Muscle of back (tissue), 13 donors: ENCODE measurements at places on chromosomes 5 and 9.

- no peak for DNase-seq
These were observed 781 bp downstream of the ST6GALNAC4 start for GRCh38 chr9:127915801-127916719.

DNA sequence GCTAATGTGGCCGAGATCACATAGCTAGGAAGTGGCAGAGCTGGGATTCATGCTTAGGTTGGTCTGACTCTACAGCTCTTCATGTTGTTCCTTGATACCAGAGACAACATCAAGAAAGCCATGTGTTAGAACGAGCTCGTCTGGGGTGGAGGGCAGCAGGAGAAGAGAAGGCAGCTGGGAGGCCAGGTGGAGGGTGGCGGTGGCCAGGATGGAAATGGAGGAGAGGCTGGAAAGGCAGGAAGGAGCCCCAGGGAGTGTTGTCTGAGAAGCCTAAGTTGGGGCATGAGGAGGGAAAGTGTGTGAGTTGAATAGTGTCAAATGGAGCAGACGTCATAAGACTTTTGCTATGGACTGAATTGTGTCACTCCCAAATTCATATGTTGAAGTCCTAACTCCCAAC lies 315.3 kb downstream of the GADD45G start:
- DNase-seq, result no peak

- DNase-seq, result peak; percentile 57
These were observed 66.9 kb upstream of the BASP1 start for GRCh38 chr5:17150531-17150930.

DNA sequence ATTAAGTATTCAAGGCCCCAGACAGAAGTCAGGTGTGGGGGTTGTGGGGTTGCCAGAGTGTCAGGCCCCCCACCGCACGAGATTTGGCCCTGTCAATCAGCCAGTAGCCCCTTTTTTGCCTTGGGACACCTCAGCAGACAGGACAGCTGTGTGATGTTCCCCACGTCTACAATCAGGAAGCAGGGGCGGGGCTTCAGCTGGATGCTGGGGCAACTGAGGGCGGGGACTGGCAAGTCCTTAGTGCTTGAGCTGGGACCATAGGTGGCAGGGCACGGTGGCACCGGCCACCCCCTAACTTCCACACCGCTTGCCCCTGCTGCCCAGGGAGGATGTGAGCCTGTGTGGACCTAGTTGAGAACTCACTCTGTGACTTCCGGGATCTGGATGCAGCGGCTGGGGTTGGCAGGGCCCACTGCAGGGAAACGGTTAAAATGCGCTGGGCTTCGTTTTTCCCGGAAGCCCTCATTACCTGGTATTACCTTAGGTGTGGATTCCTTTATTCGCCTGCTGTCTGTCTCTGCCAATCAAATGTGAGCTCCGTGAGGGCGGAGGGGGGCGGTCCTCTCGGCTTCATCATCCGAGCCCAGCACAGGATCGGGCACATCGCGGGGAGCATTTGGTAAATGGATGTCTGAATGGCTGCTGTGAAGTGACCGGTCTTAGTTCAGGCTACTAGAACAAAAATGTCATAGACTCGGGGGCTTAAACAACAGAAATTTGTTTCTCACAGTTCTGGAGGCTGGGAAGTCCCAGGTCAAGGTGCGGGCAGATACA lies 7.5 kb upstream of the GTF3C5 start:
- DNase-seq, result no peak

DNA sequence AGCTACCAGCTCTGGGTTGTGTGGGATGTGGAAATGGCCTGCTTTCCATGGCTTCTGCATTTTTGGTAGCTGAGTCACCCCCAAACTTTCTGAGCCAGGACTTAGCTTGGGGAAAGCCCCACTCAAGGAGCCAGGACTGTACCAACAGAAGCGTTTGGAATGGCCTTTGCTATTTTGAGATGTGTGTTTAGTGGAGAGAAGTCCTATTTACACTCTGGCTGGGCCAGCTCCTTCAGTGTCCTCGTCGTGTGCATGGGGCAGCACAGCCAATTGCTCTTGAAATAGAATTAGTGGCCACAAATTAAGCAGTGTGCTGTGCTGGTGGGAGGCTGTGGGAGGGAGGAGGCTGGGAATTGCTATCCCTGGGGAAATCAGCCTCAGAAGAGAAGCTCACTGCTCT lies 51.6 kb downstream of the ENTREP1 start:
- DNase-seq, result no peak

GRCh38 chr9:110217656-110218099 lies 9.7 kb upstream of the C9orf152 start:
- DNase-seq, result peak; percentile 66

DNA sequence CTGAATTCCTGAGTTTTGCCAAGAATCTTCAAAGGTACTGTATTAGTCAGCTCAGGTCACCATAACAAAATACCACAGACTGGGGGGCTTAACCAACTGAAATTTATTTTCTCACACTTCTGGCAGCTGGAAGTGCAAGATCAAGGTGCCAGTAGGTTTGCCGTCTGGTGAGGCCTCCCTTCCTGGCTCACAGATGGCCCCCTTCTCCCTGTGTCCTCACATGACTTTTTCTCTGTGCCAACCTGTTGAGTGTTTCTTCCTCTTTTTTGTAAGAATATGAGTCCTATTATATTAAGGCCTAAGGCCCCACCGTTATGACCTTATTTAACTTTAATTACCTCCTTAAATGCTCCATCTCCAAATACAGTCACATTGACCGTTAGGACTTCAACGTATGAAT lies 156.1 kb upstream of the KIF2A start:
- DNase-seq, result no peak

- no peak for DNase-seq
These were observed 9.3 kb downstream of the CTNND2 start for GRCh38 chr5:11894992-11895391.

- no peak for DNase-seq
These were observed 32.7 kb upstream of the TLR4 start for GRCh38 chr9:117671468-117671867.

DNA sequence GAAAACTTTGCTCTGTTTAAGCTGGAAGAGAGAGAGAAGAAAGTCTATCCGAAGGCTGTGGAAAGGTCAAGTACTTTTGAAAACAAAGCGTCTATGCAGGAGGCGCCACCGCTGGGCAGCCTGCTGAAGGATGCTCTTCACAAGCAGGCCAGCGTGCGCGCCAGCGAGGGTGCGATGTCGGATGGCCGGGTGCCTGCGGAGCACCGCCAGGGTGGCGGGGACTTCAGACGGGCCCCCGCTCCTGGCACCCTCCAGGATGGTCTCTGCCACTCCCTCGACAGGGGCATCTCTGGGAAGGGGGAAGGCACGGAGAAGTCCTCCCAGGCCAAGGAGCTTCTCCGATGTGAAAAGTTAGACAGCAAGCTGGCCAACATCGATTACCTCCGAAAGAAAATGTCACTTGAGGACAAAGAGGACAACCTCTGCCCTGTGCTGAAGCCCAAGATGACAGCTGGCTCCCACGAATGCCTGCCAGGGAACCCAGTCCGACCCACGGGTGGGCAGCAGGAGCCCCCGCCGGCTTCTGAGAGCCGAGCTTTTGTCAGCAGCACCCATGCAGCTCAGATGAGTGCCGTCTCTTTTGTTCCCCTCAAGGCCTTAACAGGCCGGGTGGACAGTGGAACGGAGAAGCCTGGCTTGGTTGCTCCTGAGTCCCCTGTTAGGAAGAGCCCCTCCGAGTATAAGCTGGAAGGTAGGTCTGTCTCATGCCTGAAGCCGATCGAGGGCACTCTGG lies 32.6 kb downstream of the CD180 start:
- DNase-seq, result no peak

DNA sequence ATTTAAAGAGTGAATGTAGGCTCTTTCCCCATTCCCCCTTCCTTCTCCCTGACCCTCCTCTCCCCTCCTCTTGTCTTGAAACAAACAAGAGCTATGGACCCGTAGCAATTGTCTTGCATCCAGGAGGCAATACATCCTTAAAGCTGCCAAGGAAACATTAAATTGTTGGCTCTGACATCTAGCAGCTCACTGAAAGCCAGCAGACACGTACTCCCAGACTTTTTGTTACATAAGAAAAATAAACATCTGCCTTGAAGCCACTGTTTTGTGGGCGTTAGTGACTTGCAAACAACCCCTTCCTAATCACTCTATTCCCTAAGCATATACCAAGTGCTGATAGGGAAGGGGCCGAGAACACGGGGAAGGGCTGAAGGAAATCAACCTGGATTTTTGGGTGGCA lies 8.6 kb downstream of the SLC45A2 start:
- peak; percentile 71 for DNase-seq

DNA sequence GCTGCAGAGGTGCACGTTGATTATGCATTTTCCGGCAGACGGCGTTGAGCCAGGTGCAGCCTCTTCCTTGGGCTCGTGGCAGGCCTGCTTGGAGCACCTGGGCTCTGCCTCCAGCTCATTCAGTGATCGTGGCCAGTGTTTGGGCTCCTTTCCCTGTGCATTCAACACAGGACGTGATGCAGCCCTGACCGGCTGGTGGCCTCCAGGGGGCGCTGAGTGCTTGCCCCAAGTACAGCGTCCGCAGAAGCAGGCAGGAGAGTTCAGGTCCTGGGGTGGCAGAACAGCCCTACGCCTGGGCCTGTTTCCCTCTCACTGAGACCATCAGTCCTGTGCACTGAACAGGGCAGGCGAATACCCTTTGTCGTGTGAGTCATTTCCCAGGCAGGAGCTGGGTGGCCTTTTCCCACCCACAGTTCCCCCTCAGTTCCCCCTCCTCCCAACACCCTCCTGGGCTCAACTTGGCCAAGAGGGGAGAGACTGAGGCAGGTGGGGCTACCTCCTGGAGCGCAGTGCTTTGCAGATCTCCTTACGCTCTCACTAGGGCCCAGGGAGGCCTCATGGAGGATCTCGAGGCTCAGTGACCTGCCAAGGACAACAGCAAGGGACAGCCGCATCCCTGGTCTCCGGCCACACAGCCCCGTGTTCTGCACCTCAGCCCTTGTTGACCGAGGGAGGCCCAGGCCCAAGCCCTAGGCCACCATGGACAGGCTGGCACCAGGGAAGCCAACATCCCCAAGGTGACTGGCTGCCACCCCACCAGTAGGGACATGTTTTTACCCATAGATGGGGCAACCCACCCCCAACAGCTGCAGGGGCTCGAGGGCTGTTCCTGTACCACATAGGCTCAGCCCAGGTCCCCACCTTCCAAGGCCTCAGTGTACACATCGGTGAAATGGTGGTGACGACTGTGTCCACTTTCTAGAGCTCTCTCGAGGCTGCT lies 52.9 kb downstream of the LRSAM1 start:
- DNase-seq, result peak; percentile 82

- no peak for DNase-seq
These were observed 376.5 kb upstream of the IRX1 start for GRCh38 chr5:3218916-3219650.

DNA sequence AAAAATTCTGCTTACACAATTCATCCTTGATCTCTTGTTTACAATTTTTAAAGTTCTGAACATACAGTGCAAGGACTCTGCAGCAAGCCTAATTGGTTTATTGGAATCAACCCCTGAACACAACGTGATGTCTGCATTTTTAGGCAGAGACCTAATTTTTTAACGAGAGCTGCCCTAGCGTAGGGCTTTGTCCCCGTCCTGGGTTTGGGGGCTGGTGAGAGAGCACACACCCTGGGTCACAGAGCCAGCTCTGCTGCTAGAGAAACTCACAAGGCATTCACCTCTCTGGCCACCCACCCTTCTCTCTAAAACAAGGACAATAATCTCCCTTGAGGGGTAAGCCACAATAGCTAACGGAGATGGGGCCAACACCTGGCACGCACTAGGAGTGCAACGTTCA lies 28.2 kb downstream of the SH3PXD2B start:
- DNase-seq, result no peak

GRCh38 chr9:5884191-5884590 lies 6.5 kb upstream of the MLANA start:
- no peak for DNase-seq
